ENCODE measurements at places on chromosomes 3 and 15. TPM values are rescaled to one million over a fixed set of nuclear protein-coding genes. Genes with fewer than 3 reads are reported as not detected.

GRCh38 chr15:100284191-100284590 lies 57.6 kb downstream of the ADAMTS17 start:
- no peak for DNase-seq

DNA sequence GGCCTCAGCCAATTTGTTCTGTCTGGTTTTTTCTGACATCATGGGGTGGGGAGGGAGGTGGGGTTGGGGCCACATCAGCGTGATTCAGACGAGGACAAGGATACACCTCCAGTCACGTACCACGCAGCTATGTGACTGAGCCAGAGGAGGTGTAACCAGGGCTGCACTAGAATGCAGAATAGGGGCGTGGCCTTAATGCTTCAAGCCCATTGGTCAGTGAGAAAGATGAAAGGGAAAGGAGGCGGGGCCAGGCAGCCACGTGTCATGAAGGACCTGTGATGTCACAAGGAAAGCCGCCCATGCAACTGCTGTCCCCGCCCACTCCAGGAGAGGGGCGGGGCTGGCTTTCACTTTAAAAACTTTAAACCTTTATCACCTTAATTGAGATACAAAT lies at the start of gene GOLGA6L2:
TSS of gene GOLGA6L2 (minus strand) at position 137 of the 394 bp plus-strand sequence. CDS start at position 75, 62 bp downstream.
- DNase-seq: no peak

DNA sequence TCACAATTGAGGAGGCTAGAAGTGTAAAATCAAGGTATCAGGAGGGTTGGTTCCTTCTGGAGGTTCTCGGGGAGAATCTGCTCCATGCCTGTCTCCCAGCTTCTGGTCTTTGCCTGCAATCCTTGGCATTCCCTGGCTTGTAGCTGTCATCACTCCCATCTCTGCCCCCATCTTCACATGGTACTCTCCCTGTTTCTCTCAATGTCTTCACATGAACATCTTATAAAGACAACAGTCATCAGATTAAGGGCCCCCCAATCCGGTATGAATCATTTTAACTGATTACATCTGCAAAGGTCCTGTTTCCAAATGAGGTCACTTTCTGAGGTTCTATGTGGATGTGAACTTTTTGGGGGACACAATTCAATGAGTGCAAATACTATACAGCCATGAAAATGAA lies 113.0 kb upstream of the GALNT15 start:
- no peak for DNase-seq

DNA sequence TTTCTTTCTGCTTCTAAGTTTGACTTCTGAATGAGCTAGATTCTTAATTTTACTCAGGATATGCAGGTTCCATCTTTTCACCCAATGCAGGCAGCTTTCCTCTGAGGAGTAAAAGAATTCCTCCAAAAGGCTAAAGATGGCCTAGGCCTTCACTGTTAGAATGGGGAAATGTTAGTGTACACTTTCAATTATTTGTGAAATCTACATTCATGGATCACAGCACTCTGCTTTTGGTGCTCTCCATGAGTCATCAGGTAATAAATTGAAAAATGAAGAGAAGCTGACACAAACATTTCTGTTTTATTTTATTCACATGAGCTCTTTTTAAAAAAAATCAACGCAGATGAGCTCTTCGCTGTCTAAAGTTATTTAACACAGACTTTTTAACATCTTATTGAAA lies 502.5 kb upstream of the GOLIM4 start:
- no peak for DNase-seq

DNA sequence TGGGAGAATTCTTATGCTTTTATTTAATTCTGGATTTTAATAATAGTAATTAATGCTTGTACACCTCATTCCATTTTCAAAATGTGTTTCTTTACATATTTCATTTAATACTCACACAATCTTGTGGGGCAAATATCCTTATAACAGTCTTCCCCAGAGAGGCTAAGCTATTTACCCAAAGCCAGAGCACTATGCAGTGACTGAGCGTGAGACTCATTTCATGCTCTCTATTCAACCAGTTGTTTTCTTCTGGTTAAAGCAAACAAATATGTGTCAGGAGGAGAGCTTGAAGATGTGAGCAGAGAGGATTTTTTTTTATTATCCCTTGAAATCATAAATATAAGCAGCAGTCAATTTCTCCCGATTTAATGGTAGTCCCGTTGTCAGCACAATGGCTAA lies 548.3 kb upstream of the TBL1XR1 start:
- DNase-seq: no peak

- no peak for DNase-seq
Measured at GRCh38 chr3:159532577-159532976, 456.1 kb upstream of the IL12A start.

DNA sequence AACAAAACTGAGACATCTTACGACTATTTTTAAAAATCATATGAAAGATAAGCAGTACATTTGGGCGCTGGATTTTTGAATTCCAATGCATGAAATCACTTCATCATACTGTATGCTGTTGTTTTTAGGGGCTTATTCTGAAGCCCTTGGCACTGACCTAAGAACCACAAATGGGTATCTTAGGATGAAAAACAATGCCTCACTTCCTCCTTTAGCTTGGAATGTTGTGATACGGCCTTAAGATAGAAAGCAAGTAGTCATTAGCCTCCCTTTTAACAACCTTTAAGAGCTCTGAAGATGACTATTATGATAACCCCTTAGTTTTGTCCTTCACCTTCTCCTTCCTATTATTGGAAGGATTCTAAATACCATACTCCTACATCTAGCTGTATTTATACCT lies 289.8 kb downstream of the ARPP21 start:
- DNase-seq: no peak

- DNase-seq: no peak
Measured at GRCh38 chr3:135966271-135966961, 888 bp downstream of the PPP2R3A start.

DNA sequence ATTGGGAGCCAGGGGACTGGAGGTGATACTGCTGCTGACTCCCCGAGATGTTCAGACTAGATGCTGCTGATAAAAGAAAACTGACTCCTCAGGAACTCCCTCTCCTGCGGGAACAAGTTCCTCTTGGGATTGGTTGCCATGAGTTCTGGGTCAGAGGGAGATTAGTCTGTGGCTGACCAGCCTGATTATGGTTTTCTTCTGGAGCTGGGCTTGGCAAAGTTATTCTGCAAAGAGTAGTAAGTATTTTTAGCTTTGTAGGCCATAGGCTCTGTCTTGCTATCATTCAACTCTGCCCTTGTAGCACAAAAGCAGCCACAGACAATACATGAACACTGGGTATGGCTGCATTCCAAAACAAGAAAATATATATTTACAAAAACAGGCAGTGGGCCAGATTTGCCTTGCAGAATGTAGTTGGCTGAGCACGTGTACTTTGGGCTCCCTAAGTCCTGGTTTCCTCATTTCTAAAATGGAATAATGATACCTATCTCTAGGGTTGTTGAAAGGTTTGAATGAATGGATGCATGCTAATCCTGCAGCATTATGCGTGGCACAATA lies 796.8 kb downstream of the AGBL1 start:
- no peak for DNase-seq

- no peak for DNase-seq
Measured at GRCh38 chr3:119018690-119019463, 15.8 kb downstream of the IGSF11 start.

WNT5A gene
- total RNA-seq: 2.2 TPM

Measured in posterior vena cava (tissue), 2 donors.